ENCODE measurements at places on chromosomes 16 and 17.
A peak's percentile ranks its signal among the peaks of the same experiment; 100 is the strongest.

- no peak for DNase-seq
These were observed 10.4 kb downstream of the KCNH6 start for GRCh38 chr17:63533433-63534077.

DNA sequence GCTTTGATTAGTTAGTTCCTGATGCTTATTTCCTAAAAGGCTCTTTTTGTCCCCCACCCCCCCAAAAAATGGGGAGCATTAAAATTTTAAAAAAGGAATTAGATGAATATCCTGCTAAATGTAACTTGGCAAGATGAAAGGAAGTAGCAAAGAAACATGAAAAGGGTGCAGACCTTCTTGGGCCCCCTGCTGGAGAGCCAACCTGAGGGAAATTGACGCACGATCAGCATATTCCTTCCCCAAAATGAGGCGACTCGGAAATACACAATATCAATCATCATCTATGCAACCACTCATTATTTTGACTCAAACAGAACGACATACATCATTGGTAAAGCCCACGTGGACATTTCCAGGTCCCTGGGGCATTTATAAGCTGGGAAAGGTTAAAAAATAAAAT is 59.7 kb downstream of the GRIN2A start:
- DNase-seq = no peak

DNA sequence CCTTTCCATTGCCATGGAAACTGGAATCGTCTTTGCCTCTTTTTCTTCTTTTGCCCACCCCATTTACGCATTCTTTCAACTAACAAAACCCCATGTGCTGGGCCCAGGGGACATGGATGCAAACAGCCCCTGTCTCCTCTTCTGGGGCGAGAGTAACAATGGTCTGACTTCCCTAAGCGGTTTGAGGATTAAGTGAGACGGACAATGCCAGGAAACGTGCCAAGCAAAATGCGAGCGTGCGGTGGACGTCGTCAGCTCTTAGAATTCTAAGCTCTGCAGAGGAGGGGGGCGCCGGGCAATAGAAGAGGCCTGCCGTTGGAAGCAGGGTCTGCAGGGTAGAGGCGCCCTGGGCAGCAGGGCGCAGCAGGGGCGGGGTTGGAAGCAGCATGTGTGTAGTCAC is 42.4 kb upstream of the JPH3 start:
- no peak for DNase-seq

- no peak for DNase-seq
These were observed 24.4 kb downstream of the ABCC12 start for GRCh38 chr16:48131201-48131935.

GRCh38 chr17:81142301-81143199 is 22.8 kb upstream of the PVALEF start:
- DNase-seq = no peak

- no peak for DNase-seq
These were observed 1.5 kb upstream of the FAAP100 start for GRCh38 chr17:81553616-81554181.

- no peak for DNase-seq
These were observed 27.0 kb downstream of the ATP6V0A1 start for GRCh38 chr17:42485680-42486079.

GRCh38 chr17:30952638-30953393 is 18.0 kb upstream of the RNF135 start:
- DNase-seq = no peak

GRCh38 chr17:57536789-57537523 is 208.1 kb downstream of the CCDC182 start:
- no peak for DNase-seq

DNA sequence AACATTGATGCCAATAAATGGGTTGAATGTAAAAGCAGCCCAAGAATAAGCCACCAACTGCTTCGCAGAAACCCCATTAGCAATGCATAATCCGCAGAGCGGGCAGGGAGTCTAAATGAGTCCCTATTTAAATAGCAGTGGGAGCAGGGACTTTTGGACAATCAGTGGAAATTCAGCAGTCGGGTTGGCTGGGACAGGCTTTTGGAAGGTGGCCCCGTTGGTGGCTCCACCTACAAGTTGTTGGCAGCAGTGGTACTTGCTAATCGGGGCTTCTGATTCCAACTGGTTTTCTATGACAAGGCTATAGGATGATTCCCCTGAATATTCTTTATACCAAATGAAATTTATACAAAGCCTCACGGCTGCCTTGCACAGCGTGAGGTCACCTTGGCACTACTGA is 86.3 kb downstream of the WDR59 start:
- no peak for DNase-seq

DNA sequence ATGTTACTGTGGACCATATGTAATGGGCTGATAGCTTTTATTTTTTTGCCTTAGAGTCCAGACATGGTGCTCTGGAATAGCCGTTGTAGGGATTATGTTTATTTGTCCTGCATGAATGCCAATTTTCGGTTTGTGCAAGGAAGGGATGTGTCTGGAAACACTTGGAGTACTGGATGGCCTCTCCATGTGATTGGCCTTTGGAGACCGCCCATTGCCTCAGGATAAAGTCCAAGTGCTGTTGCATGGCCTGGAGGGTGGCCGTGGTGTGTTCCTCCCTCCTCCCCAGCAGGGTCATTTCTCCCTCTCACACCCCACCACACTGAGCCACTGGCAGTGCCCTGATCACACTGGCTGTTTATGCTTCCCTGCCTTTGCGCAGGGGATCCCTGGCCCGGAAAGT is 93.9 kb downstream of the MSI2 start:
- no peak for DNase-seq

DNA sequence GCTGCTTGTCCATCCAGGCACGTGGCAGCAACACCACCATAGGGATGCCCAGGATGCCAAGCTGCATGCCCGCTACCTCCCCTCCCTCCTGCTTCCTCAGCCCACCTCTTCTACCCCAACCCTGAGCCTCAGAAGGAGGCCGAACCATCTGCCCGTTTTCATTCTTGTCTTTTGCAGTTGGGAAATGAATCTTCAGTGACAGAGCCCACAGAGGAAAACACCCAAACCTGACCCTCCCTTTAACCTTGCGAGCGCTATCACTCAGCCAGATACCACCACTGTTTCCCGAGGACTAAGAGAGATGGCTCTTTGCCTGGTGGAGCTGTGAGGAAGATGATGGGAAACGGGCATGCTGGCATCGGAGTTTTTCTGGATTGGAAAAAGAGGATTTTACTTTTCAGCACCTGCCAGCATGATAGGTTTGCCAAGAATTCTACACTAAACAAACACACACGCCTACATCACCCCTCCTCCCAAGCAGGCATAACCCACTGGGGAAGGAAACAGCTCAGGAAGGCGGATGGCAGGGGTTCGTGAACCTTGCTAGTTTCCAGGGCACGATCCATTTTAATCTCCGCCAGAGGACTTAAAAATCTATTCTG is 457.4 kb downstream of the SLC39A11 start:
- no peak for DNase-seq

DNA sequence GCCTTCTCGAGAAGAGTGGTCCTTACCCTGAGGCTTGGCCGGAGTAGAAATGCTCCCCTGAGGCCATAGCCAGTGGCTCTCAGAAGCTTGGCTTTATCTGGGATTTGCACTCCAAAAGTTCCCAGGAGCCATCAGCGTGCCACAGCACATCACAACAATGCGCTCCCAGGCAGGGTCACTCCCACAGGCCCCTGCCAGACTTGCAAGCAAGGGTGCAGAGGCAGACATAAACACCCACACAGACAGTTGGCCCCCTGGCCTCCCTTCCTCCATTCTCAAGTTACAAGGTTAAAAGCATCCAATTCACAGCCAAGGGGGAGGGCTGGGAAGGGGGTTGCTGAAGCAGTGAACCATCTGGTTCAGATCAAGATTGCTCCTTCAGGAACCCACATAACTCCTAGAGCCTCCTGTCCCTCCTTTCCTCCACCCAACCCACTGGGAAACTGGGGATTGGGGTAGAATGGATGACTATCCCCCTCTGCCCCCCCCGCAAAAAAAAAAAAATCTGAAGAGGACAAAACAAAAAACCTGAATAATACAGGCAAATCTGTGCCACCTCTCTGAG is 1.8 kb downstream of the ST3GAL2 start:
- peak; percentile 94 for DNase-seq

DNA sequence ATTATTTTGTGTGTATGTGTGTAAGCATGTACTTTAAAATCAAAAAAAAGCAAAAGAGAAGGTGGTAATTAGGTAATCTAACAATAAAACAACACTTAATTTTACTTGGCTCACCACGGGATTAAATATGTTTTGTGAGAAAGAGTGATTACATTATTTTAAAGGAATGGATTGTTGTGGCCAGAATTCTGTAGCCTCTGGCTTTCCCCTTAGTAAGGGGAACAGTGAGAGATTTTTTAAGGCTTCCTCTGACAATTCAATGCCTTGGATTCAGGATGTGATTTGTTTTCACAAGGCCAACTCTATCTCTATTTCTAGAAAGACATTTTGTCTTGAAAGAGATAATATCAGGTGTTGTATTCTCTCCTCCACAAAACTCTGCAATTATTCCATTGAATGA is 560.3 kb upstream of the CDH8 start:
- DNase-seq = no peak

DNA sequence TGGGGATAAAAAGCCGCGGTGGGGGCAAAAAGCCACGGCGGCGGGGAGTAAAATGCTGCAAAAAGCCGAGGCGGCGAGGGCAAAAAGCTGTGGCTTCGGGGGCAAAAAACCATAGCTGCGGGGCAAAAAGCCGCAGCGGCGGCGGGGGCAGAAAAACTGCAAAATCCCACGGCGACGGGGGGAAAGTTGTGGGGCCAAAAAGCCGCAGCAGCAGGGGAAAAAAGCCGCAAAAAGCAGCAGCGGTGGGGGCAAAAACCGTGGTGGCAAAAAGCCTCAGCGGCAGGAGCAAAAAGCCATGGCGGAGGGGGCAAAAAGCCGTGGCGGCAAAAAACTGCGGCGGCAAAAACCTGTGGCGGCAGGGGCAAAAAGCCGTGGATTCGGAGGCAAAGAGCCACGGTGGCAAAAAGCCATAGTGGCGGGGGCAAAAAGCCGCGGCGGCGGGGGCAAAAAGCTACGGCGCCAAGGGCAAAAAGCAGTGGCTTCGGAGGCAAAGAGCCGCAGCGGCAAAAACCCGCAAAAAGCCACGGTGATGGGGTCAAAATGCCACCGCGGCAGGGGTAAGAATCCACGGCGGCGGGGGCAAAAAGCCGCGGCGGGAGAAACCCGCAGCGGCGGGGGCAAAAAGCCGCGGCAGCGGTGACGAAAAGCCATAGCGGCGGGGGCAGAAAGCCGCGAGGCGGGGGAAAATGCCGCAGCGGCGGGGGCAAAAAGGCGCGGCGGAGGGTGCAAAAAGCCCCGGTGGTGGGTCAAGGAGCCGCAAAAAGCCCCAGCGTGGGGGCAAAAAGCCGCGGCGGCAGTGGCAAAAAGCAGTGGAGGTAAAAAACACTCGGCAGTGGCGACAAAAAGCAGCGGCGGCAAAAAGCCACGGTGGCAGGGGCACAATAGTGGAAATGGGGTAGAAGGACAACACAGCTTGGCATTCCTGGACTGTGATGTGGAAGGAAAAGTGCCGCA is 192.8 kb downstream of the SHCBP1 start:
- DNase-seq = no peak

- DNase-seq = no peak
These were observed 45.9 kb downstream of the PITPNM3 start for GRCh38 chr17:6510321-6510977.

GRCh38 chr17:45729294-45729907 is 54.7 kb upstream of the CRHR1 start:
- DNase-seq = no peak

DNA sequence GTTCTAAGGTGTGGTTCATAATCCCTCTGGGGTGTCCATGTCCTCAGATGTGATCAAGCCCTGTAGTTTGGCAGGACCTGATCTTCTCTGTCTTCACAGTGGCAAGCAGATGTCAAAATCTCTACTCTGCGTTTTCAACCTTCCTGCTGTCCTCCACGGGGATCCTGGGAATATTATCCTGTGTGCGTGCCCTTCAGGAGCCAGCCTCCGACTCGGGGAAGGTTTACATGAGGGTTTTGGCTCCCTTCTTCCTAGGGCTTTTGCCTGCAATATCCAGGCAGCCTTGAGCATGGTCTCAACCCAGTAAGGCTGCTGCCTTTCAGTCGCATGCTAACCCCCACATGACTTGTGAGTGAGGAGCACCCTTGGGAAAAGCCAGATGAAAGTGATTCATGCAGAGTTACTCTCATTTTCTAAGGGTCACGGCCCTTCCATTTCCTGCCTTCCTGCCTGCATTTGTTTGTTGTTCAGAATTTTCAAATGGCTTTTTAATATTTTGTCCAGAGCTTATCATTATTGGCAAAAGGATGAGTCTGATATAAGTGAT is 202.2 kb upstream of the CHMP6 start:
- DNase-seq = no peak

DNA sequence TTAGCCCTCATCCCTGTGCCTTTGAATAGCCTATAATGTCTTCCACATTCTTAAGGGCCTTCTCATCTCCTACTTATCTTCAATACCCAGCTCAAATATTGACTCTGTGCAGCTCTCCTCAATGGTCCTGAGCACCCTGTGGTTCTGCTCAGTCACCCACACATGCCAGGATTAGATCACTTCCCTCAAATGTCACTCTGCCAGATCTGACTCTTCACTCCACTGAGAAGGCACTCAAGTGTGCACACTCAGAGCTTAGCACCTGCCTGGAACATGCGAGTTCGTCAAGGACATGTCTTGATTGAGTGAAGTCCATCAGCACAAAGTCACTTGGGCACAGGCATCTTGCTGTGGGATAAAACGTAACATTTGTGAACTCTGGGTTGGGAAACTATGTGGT is 404.8 kb downstream of the CDH13 start:
- no peak for DNase-seq

DNA sequence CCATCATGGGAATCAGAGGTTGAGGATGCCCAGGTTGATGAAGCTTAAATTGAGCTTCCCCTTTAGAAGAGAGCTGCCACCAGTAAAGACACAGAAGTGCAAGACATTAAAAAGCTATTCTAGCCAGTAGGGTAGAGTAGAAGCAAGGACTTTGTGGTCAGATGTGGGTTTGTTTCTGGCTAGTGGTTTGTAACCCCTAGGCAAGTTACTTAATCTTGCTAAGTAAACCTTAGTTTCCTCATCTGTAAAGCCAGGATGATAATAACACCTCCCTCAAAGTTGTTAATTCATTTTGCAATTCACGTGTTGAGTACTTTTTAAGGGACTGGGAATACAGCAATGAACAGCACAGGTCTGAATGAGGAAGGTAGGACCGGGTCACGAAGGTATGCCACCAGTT is 3.6 kb downstream of the SNTB2 start:
- DNase-seq = no peak

DNA sequence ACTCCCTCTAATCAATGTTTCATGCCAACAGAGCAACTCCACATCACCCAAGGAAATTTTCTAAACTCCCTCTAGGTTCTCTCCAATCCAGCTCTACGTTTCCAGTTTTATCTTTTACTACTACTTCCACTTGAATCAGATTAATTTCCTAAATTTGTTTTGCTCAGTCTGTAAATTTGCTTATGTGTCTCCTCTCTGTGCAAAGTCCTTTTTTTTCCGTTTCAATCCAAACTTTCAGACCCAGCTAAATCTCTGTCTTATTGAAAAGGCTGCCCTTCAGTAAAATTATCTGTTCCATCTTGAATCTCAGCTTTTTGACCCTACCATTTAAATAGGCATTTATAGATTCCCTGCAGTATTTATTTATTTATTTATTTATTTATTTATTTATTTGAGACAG is 61.4 kb upstream of the COX10 start:
- no peak for DNase-seq

- DNase-seq = peak; percentile 18
These were observed 19.5 kb downstream of the MARVELD3 start for GRCh38 chr16:71645450-71645849.

GRCh38 chr17:68771867-68772515 is 170.8 kb upstream of the FAM20A start:
- peak; percentile 19 for DNase-seq

- DNase-seq = no peak
These were observed 3.6 kb upstream of the WDR24 start for GRCh38 chr16:693766-694165.

Measured in DMS 273 treated with DMSO at 0.1 percent for 48 hours (cell line).